ENCODE measurements at places on chromosomes 6 and 20.
A peak's percentile ranks its signal among the peaks of the same experiment; 100 is the strongest.

GRCh38 chr20:24915892-24916291 lies 33.2 kb upstream of the CST7 start:
- DNase-seq, result no peak

DNA sequence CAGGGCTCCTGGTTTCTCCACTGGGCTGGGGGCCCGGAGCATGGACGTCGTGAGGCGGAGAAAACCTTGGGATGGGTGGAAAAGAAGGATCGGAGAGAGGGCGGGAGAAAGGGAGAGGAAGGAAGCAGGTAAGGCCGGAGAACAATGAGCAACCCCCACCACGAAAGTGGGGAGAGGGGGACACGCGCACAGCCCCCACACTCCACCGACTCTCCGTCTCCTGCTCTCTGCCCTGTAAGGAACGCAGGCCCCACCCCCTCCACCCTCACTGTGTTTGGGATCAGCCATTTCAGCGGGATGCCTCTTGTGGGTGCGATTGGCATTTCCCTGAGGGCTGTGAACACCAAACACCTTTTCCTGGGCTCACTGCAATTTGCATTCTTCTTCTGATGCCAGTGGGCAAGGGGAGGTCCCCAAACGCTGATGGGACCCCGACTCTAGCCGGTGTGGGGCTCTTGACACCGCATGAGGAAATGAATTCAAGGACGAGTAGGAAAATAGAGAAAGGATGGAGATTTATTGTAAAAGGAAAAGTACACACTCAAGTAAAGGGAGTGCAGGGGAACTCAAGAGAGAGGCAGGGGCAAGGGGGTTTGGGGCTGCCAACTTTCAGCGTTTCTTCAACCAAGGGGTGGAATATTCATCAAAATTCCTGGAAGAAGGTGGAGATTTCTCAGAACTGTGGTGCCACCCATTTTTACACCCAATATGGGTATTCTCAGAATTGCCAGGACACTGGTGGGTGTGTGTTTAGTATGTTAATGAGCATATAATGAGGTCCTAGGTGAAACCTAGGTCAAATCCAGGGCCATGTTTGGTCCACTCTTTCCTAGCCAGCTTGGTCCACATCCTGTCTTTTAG lies 13.1 kb upstream of the RAET1L start:
- no peak for DNase-seq

DNA sequence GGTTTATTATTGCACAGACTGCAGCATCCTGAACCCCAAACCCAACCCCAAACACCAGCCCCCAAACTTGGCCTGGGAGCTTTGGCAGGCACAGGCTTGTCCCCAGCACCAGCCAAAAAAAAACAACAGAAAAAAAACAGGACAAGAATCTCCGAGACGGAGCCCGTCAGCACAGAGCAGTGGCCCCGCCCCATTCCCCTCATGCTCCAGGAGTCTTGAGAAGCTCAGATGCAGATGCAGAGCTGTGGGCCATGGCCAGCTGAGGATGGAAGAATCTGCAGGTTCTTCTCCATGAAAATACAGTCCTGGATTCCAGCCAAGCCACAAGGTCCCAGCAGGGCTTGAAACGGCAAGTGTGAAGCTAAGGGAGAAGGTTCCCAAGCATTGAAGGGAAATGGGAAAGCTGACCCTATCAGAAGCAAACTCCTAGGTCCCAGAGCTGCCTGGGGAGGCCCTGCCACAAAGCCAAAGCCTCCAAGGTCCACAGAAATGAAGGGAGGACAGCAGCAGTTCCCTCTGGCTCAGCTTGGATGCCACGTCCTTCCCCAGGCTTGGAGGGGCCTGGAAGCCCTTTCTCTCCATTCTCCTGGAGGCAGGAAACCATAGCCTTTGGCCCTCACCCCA lies 75.2 kb downstream of the JPH2 start:
- DNase-seq, result peak; percentile 25

DNA sequence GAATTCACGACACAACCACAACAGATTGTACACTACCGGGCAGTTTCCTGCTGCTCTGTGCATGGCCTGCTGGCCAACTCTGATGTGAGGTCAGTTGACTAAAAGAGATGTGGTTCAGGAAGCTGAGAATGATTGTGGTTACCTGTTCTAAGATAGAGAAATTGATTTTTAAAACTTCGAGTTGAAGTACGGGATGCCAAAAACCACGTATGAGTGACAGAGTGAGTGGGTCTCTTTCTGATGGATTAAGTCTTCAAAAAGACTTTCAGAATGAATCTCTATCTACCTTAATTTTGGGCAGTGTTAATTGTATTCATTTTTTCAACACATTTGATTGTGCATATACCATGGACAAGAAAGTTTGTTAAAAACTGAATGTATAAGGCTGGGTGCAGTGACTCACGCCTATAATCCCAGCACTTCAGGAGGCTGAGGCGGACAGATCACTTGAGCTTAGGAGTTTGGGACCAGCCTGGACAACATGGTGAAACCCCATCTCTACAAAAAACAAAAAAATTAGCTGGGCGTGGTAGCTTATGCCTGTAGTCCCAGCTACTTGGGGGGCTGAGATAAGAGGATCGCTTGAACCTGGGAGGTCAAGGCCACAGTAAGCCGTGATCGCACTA lies 121.2 kb downstream of the SGK1 start:
- DNase-seq, result no peak

DNA sequence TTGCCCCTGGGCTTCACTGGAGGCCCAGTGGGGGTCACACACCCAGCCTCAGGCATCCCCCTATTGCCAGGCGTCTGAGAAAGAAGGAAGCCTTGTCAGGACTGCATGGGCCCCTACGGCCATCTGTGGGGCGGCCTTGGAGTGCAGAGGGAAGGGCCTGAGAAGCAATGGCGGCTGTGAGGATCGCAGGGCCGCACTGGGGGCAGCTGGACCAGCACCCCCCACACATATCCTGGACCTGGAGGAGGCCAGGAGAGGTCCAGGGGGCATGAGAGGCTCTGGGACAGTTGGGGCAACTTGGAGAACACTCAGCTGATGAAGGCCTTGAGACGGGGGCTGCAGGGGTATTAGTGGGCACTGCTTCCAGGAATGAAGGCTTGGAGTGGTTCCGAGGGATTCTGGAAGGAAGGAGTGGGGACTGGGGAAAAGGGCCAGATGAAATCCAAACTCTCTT lies 16.5 kb downstream of the MDFI start:
- no peak for DNase-seq

GRCh38 chr6:165634101-165634880 lies 28.8 kb downstream of the PDE10A start:
- DNase-seq, result no peak

Data from GM03348 (cell line).